Keratinocyte (primary cell): ENCODE measurements at places on chromosomes 13 and 19.

DNA sequence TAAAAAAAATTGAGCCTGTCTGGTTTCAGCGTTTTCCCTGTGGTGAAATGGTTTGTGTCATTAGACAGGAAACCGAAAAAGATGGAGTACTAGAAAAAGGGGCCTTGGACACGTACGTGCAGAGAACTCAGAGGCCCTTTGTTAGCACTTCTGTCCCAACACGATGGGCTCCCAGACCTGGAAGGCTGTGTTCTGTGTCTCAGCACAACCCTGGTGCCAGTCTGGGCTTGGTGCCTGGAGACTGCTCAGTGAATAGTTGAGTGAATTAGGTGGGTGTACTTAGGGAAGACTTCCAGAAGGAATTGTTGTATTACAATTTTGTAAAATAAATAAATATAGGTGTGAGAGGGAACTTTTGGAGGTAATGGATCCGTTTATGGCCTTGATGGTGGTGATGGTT, 8.7 kb downstream of the ZNF71 start:
- DNase-seq, result no peak

GRCh38 chr13:33112766-33113165, 96.5 kb downstream of the KL start:
- DNase-seq, result no peak

- no peak for DNase-seq
These were observed 28.5 kb downstream of the SKA3 start for GRCh38 chr13:21147827-21148226.

DNA sequence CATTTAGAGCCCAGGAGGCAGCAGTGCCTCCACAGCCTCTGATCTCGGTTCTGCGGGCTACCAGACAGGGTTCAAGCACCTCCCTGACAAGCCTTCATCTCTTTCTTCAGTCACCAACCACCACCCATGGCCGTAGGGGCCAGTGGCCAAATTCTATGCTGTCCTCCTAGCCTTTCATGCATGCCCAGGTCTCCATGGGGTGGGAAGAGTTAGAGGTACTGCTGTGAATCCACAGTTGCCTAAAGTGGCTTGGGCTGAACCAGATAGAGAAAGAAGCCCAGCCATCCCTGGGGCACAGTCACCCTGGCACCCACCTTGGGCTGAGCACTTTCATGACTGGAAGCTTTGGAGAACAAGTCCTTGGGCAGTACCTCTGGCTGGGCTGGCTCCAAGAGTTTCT, 97.4 kb downstream of the ZDHHC20 start:
- DNase-seq, result no peak
